ENCODE measurements at places on chromosomes 16 and 17.

DNA sequence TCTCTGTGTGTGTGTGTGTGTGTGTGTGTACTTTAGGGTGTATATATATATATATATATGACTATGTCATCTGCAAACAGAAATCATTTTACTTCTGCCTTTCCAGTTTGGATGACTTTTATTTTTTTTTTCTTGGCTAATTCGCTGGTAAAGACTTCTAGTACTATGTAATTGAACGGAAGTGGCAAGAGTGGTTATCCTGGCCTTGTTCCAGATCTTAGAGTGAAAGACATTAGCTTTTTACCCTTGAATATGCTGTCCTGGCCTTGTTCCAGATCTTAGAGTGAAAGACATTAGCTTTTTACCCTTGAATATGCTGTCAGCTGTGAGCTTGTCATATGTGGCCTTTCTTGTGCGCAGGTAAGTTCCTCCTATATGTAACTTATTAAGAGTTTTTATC lies 72.7 kb upstream of the MYOCD start:
- DNase-seq: no peak

DNA sequence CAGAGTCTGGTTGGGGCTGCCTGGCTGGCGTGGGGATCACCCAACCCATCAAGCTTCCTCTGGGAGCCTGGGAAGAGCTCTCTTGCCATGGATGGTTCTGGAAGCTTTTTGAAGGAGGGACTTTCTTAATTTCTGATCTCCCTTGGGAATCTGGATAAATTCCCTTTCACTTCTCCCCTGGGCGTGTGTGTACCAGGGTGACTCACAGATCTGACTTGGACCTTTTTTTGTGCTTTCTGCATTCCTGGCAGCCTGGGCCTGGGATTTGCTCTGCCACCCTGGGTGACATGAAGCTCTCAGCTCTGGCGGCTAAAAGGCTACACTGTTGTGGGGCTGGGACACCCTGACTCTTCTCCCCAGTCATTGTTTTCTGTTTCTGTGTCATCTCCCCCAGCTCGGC lies 70.1 kb downstream of the ABCC1 start:
- peak; percentile 77 for DNase-seq

- DNase-seq: no peak
Measured at GRCh38 chr17:48735062-48735351, 6.5 kb upstream of the HOXB13 start.

DNA sequence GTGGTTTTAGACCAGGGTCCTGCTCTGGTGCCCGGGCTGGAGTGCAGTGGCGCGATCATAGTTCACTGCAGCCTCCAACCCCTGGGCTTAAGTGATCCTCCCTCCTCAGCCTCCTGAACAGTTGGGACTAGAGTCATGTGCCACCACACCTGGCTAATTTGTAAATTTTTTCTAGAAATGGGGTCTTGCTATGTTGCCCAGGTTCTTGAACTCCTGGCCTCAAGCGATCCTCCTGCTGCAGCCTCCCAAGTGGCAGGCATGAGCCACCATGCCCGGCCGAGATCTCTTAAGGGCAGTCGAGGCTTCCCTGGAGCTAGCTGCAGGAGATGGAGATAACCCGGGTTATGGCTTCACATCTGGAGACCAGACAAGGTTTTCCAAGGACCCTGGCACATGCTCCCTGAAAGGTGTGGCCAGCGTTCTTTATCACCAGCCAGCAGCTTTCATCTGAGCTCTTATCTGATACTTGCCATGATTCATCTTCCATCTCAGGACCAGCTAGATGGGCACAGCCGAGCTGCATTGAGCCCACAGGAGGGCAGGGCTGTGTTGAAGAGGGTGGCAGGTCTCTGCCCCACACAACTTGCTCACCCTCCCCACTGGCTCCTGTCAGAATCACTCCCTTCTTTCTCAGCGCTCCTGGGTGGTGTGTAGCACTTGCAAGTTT lies 28.6 kb downstream of the SCNN1B start:
- no peak for DNase-seq

GRCh38 chr17:10125531-10126275 lies 72.7 kb downstream of the GAS7 start:
- no peak for DNase-seq

DNA sequence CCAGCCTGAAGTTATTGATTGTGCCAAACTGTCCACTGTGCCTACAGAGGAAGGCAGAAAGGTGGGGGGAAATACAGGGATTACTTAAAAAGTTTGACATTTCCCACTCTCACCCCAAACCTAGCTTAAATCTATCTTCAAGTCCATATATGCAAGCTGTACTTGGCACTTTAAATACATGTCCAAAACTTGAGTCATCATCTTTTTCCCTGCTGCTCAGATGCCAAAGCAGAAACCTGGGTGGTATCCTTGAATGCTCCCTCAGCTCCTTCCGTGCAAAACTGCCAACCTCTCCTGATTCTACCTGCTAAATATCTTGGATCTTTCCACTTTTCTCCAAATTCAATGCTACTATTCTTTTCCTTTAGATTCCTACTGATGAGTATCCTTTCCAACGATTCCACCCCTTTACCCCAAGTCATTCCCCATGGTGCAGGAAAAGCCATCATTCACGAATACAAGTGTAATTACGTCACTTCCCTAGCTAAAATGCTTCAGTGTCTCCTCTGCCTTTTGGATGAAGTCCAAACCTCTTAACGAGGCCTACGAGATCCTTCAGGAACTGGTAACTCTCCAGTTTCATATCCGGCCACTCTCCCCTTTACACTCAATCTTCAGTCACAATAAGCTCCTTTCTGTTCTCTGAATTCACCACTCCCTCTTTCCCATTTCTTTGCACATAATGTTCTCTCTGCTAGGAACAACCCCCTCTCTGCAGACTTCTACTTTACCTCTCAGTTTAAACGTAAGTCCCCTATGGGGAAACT lies 9.3 kb downstream of the BECN1 start:
- no peak for DNase-seq

DNA sequence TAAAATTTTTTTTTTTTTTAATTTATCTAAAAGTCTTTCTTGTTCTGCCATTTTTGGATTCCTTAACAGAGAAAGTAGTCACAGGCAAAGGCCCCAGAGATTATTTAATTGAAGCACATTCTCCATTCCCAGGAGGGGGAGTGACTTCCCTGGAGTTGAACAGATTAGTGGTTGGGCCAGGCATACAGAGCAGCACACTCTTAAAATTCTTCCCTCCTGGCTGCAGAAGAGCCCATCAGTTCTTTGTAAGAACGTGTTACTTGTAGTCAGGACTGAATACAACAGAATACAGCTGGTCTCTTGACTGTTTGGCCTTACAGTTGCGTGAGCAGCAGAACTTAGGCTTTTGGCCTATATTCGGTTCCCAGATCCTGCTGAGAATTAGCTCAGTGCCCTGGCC lies 1.8 kb downstream of the ALKBH5 start:
- DNase-seq: peak; percentile 44

- no peak for DNase-seq
Measured at GRCh38 chr16:26963109-26963508, 103.6 kb upstream of the C16orf82 start.
